K562 (cell line): ENCODE measurements at places on chromosomes 5 and 9.

GRCh38 chr9:81621785-81622259 lies 67.5 kb downstream of the TLE1 start:
- no peak for DNase-seq

DNA sequence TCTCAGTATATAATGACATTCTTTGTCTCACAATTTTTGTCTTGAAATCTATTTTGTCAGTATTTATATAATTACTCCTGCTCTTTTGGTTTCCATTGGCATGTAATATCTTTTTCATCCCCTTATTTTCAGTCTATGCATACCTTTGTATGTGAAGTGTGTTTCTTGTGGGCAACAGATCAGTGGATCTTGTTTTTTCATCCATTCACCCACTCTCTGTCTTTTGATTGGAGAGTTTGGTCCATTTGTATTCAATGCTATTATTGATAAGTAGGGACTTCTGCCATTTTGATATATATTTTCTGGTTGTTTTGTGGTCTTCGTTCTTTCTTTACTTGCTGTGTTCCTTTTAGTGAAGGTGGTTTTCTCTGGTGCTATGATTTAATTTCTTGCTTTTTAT lies 10.9 kb downstream of the RIC1 start:
- no peak for DNase-seq

GRCh38 chr5:27316271-27316650 lies 277.9 kb upstream of the CDH9 start:
- DNase-seq = no peak

GRCh38 chr5:128426090-128426534 lies 111.9 kb downstream of the FBN2 start:
- DNase-seq = no peak

GRCh38 chr9:109248133-109248581 lies 72.7 kb downstream of the EPB41L4B start:
- DNase-seq = no peak

GRCh38 chr5:86320266-86320665 lies 297.5 kb upstream of the COX7C start:
- DNase-seq = no peak

- DNase-seq = no peak
Measured at GRCh38 chr5:37721447-37721871, 118.4 kb downstream of the GDNF start.

- no peak for DNase-seq
Measured at GRCh38 chr9:109751253-109751652, 28.7 kb upstream of the PALM2AKAP2 start.

DNA sequence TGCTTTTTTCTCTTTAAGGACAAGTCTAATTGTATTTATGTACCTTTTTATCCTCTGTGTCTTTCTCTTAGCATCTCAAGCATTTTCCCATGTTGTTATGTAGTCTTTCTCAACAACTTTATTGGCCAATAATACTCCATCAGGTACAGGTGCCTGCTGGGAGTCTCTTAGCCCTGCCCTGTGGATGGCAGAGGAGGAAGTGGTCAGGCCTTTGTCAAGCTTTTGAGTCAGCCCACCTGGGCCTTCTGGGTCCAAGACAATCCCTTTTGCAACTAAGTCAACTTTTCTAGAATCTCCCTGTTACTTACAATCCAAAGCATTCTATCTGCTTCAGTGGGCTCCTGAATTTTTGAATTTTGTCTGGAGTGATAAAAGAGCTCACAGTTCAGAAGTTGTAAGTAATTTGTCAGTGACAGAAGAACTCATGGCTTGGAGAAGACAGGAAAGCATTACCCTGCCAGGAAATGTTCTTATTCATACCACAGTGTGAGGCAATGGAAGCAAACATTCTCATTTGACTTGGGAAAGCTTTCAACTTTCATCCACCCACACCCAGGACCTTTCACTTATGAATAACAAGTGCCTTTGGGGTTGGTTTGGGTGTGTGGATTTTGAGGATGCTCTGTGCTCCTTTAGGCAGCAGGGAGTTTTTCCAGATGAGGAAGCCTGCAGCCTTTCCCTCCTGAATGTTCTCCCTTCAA lies 200.0 kb upstream of the S1PR3 start:
- DNase-seq = no peak

- DNase-seq = no peak
Measured at GRCh38 chr9:121700165-121700831, 48.9 kb downstream of the DAB2IP start.

- no peak for DNase-seq
Measured at GRCh38 chr9:98280162-98280561, 24.7 kb upstream of the TBC1D2 start.

DNA sequence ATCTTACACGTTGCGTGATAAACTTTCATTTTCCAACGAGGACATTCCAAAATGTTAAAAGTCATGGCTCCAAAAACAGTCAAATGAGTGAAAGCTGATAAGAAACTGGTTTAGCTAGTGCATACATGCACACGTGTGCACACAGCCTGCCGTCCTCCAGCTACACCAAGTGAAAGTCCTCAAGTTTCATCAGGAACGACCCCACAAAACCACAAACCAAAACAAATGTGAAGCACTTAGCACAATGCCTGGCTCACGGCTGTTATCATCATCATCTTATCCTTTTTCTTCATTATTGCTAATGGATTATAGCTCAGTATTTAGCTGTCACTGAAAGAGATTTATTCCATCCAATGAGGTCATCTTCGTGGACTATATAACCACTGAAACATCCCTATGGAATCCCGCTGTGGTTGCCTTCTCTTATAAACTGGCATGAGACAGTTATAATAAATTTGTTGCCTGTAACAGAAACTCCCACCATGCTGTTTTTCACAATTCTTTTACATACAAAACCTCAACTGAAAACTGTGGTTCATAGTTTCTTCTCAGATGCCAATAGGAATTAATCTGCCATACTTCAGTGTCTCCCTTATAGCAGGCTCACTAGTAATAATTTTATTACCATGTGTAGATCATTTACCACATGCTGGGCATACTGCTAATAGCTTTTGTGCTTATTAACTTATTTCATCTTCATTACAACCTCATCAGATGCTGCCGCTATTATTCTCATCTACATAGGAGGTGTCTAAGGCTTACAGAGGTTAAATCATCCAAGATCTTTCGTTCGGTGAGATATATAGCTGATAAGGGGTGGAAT lies 56.1 kb downstream of the SAXO1 start:
- no peak for DNase-seq

DNA sequence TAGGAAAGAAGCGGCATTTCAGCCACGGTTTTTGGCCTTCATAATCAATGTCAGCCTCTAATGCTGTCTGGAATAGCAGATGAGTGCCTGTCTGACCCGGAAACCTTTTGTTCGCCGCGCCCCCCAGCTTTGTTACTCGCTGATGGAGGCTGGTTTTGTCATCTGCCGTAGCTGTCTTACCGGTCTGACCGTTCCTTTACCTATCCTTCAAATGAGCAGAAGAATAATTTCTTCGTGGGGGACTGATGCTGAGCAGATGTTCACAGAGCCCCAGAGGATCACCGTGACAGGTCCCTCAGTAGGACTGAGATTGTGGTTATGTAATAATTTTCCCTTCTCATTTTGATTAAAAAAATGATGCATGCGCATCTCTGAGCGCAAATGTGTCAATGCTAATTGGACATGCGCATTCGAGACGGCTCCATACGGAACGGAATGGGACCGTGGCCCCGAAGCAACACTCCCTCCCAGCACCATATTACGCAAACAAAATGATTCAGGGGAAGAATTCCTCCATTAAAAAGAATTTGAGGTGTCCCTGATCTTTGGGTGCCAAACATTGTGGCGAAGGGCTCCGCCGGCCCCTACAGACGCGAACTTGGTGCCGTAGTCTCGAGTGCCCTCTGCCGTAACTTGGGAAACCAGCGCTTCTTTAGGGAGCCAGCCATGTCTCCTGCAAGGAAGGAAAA lies 27.6 kb downstream of the TLX3 start:
- DNase-seq = no peak

- DNase-seq = no peak
Measured at GRCh38 chr5:109334056-109334455, 75.7 kb downstream of the PJA2 start.

DNA sequence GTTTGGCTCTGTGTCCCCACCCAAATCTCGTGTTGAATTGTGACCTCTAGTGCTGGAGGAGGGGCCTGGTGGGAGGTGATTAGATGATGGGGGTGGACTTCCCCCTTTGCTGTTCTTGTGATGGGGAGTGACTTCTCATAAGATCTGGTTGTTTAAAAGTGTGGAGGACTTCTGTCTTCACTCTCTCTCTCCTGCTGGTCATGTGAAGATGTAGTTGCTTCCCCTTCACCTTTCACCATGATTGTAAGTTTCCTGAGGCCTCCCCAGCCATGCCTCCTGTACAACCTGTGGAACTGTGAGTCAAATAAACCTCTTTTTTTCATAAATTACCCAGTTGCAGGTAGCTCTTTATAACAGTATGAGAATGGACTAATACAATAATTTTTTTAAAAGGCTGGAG lies 10.6 kb upstream of the MYO10 start:
- no peak for DNase-seq

GRCh38 chr5:15502208-15502607 lies 2.2 kb downstream of the FBXL7 start:
- no peak for DNase-seq

DNA sequence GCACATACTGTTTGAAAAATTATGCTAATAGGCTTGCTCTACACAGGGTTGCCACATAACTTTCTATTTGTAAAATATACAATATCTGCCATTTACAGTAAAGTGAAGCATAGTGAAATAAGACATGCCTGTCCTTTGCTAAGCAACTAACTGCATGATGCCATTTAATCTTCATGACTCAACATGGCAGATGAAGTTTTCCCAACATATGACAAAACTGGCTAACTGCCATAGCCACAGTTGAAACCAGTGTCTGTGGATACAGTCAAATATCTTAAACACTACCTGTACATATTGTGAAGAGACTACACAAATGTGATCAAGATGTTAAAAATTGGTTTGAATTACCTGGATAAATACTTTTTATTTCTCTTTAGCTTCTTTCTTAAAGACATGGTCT lies 3.1 kb upstream of the DMAC1 start:
- DNase-seq = no peak

GRCh38 chr5:137348759-137349158 lies 150.4 kb downstream of the SPOCK1 start:
- DNase-seq = no peak

DNA sequence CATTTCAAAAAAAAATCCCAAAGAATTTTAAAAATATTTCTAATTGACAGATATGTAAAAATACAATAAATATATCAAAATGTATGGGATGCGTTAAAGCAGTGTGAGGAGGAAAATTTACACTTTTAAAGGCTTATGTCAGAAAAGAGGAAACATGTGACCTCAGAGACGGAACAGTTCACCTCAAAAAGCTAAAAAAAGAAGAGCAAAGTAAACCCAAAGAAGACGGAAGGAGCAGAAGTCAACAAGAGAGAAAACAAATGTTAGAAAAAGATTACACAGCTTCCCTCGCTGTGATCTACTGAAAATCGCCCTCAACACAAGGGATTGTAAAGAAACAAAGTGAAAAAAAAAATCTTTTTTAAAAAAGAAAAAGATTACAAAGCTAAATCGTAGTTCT lies 186.9 kb downstream of the AUH start:
- DNase-seq = no peak

DNA sequence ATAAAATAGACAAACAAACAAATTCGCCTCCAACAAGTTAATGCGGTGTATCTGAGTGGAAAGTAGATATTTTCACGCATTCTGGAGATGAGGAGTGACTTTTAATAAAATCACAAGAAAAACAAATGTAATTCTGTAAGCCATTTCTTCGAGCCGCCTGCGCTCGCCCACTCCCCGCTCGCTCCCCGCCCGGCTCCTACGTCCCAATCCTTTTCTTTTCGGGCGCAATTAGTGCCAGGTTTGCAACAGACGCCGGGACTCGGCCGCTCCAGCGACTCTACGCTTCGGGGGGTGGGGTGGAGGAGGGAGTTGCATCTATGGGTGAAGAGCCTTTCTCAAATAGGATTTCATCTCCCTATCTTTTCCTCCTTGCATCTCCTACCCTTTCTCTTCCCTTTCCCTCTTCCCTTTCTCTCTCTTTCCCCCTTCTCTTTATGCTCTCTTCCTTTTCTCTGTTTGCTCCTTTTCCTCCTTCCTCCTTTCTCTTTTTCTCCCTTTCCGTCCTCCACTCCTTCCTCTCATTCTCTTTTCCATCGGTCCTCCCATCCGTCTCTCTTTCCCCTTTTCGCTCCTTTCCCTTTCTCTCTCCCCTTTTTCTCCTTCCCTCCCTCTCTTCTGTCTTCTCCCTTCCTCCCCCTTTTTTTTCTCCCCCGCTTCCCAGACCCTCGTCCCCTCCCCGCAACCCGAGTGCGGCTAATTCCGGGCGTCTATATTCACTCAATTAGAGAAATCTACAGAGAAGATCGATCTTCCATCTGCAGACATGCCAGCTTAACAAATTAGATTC lies 6.1 kb upstream of the OTP start:
- DNase-seq = no peak

GRCh38 chr5:82074950-82075349 lies 103.1 kb downstream of the ATG10 start:
- DNase-seq = no peak

GRCh38 chr9:79694208-79694607 lies 122.4 kb downstream of the TLE4 start:
- DNase-seq = no peak

DNA sequence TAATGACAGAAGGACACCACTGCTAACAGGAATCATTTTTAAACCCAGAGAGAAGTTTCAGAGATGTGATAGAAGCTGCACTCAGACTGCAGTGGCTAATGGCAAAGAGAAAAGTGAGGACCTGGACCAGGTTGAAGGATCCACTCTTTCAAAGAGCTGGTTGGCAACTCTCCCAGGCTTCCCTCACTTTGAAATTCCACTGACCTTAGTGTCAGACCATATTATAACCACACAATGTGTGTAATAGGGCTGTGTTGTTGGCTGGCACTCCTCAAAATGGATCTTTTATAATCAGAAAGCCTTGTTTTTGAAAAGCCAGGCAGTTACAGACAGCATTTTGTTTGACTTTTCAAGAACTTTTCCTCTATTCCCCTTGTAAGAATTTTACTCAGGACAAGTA lies 280.7 kb downstream of the PRELID2 start:
- no peak for DNase-seq

- DNase-seq = no peak
Measured at GRCh38 chr5:138653502-138653901, 78.3 kb upstream of the HSPA9 start.

DNA sequence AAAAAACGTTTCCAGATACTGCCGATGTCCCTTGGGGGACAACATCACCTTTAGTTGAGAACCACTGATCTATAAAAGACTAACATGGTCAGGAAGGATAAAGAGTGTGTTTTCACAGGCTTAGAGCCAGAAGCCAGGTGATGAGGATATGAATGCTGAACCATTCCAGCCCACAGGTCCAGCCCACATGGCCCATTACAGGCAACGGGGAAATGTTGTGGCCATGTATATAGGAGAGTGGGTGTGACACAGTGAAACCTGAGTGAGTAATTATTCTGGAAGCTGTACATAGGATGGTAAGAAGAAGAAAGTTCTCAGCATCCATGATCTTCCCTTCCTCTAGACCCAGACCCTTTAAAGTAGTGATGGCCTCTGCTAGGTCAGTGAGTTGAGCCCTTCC lies 56.0 kb upstream of the FOXI1 start:
- DNase-seq = no peak

DNA sequence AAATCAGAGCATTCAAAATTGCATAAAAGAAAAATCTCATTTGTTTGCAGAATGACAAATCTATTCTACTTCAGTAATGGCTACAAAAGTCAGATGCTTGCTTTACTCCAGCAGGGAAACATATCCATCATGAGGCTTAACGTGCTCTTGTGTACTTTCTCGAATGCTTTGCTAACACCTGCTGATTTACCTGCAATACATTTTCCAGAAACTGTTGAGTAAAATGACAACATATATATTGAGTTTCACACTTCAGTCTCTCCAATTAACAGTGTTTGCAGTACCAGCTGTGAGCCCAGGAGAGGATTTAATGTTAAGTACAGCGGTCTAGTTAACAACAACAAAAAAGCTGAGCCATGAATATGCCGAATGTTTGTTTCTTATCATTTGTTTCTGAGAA lies 391.5 kb upstream of the SMC2 start:
- no peak for DNase-seq
